Stimulated activated CD8-positive, alpha-beta memory T cell treated with anti-CD3 and anti-CD28 coated beads, Interleukin-15, amount 100 ng/mL, for 24 hours (primary cell): ENCODE measurements at places on chromosomes 5 and 9.

DNA sequence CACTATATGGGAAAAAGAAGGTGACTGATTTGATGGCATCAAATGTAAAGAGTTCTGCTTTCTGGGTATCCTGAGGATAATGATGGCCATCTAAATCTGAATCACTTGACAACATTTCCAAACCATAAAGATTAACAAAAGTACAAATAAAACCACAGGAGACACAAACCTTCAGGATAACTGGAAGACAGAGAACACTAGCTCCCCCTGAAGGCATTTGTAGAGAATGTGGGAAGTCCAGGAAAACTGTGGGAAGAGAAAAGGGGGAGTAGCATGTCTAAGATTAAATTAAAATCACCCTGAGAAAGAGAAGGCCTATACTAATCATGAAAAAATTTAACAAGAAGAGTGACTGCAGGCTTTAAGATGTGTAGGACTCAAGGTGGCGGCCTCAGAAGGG, 116.2 kb downstream of the PRELID2 start:
- no peak for DNase-seq

DNA sequence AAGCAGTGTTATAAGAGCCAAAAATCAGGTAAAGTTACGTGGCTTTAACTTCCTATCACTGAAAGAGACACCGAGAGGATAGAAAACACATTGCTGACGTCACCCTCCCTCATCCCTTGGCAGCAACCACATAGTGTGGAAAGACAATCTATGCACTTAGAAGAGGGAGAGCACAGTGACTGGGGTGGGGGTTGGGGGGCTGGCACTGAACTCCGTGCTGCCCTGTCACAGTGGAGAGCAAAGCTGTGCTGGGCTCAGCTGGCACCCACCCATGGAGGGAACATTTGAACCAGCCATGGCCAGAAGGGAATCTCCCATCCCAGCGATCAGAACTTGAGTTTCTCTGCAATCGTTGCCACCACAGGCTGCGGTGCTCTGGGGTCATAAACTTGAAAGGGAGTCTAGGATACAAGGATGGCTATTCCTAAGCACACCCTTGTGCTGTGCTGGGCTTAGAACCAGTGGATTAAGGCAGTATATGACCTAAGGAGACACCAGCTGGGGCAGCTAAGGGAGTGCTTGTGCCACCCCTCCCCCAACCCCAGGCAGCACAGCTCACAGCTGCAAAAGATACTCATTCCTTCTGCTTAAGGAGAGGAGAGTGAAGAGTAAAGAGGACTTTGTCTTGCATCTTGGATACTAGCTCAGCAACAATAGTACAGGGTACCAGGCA, 73.4 kb downstream of the KIAA0825 start:
- no peak for DNase-seq

GRCh38 chr9:4713849-4714248, 27.2 kb downstream of the AK3 start:
- no peak for DNase-seq

DNA sequence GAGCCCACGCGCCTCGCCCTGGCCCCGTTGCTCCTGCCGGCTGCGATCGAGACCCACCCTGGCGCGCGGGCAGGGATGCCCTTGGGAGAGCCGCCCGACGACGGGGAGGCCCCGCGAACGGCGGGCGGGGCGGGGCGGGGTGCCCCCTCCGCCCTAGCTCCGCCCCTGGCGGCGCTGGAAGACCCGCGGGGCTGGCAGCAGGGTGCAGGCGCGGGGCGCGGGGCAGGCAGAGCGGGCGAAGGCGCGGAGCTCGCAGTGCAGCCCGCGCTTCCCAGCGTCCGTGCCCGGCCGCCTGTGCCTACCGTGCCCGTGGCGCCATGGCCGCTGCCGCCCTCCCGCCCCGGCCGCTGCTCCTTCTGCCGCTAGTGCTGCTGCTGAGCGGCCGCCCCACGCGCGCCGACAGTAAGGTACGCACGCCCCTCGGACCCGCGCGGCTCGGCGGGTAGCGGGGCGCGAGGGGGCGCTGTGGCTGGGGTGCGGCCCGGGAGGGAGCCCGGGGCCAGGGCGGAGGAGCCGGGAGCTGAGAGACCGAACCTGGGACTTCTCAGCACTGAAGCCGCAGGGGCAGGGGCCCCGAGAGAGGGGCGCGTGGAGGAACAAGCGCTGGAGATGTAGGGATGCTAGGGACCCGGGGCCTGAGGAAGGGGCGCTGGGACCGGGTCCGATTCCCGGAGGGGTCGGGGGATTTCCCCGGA, at the start of gene OLFML2A:
OLFML2A (plus strand) TSS at position 180 of the 695 bp plus-strand sequence; CDS start at position 318, 138 bp downstream.
- DNase-seq: no peak

GRCh38 chr9:18980189-18980588, 52.8 kb downstream of the SAXO1 start:
- no peak for DNase-seq

DNA sequence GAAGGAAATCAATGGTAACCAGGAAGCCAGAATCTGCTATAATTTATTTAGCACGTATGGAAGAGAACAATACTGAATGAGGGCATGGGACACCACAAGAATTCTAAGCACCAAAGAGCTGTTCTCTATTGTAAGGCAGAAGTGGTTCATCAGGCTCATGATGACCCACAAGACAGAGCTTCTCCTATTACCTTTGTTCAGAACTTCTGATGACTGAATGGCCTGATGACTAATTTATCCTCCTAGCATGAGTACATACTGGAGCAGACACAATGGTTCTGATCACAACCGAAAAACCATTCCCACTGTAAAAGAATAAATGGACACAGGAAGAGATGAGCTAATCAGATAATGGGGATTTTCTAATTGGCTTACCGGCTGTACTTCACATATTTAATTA, 329.8 kb upstream of the PDE4D start:
- DNase-seq: no peak

DNA sequence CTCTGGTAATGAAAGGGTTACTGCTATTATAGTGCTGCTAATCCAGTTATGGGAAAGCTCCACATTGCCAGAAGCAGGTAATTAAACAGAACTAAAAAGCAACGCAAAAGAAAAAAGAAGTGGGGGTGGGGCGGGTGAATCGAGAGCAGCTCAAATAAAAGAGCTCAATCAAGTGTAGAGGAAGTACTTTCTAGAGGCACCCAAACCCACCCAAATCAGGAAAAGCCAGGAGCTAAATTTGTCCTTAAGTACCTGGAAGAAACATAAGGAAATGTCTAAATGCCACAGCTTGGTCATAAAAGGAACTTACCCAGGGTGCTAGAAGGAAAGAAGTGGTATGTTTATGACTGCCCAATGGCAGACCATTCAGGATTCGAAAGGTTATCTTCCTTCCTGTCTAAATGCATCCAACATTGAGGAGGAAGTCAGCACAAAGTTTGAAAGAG, 2.4 kb upstream of the RNF145 start:
- no peak for DNase-seq

GRCh38 chr9:38227656-38228055, 158.6 kb upstream of the SHB start:
- no peak for DNase-seq

DNA sequence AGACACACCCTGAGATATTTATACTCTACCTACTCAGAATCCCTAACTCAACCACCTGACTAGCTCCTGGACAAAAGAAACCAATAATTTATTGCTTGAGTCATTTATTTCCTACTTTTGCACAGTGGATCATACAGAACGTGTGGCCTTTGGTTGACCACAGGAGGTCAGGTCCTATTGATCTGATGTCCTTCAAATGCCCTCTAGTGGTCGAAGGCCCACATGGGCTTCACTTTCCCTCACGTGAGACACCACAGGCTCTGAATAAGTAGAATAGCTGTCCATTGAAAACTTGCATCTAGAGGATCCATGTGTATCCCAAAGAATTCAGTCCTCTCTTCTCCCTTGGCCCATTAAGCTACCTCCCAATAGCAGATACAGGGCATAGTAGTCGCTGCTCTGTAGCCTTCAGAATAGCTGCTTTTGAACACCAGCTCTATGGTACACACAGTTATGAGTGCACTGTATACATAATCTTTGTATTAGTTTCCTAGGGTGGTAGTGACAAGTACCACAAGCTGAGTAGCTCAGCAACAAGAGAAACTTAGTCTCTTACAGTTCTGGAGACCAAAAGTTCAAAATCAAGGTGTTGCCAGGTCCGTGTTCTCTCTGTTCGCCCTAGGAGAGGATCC, 177.6 kb upstream of the SMARCA2 start:
- no peak for DNase-seq

- no peak for DNase-seq
Observed at GRCh38 chr5:41289970-41290464, 76.7 kb upstream of the C6 start.

GRCh38 chr9:27939186-27939585, 365.9 kb upstream of the C9orf72 start:
- DNase-seq: no peak

- DNase-seq: no peak
Observed at GRCh38 chr5:58499231-58499630, 8.0 kb downstream of the GAPT start.

GRCh38 chr9:70403618-70404025, 10.8 kb downstream of the KLF9 start:
- no peak for DNase-seq

DNA sequence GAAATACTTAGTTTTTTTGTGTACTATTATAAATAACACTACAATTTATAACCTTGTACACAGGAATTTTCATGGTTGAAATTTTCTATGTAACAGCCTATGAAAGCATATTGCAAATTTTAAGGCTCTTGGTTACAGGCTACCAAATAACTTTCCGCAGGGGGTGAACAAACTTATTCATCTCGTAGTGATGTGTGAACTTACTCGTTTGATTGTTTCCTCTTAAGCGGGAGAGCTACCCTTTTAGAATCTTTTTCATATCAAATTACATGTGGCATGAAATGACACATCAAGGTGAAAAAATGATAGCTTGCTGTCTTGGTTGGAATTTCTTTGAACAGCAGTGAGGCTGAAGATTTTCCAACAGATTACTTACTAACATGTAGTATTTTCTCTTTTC, 90.8 kb upstream of the GNA14 start:
- no peak for DNase-seq

GRCh38 chr9:130943221-130943620, 4.2 kb upstream of the FIBCD1 start:
- no peak for DNase-seq

GRCh38 chr9:126452106-126452505, 125.5 kb downstream of the MVB12B start:
- no peak for DNase-seq

- no peak for DNase-seq
Observed at GRCh38 chr5:80194468-80194867, 61.4 kb downstream of the SERINC5 start.

DNA sequence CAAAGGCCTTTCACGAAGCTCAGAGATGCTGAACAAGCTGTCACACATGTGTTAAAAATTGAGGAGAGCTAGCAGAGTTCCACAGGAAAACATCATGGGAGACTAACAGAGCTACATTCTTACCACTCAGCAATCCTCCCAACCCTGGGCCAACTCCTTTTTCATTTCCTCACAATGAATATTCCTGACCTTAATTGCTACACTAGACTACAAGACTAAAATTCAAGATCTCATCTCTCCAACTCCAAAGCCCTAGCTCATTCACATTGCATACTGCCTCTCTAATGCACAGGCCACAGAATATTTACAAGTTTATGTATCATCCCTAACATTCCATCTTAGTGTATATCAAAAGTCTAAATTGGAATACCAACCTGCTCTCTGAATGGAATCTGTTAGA, 21.2 kb downstream of the ERMP1 start:
- DNase-seq: no peak

DNA sequence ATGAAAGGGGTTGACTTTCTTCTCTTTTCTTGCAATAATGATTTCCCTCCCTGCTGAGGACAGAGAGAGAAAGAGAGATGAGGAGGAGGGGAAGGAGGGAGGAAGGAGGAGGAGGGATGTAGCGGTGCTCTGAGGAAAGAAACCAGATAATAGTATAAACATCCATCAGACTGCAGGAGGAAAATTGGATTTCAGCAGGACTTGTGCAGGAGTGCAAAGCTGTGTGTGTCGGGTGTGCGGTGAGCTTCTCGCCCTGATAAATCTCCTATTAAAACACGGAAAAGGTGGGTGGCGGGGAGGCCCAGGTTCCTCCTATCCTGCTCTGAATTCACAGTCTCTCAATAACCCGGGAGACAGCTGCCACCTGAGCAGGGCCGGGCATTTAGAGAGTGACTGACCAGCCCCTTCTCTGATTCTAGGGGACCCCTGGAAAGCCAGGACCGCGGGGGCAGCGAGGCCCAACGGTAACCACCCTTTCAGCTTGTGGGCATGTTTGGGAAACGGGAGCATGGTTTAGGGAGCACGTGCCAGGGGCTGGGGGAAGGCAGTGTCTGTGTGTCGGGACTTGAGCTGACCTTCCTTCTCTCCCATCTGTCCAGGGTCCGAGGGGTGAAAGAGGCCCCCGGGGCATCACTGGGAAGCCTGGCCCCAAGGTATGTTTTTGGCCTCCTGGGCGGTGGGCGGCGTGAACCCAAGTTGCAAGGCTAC, 85.8 kb upstream of the FCN2 start:
- DNase-seq: no peak

GRCh38 chr5:107968998-107969397, 298.3 kb upstream of the EFNA5 start:
- no peak for DNase-seq

DNA sequence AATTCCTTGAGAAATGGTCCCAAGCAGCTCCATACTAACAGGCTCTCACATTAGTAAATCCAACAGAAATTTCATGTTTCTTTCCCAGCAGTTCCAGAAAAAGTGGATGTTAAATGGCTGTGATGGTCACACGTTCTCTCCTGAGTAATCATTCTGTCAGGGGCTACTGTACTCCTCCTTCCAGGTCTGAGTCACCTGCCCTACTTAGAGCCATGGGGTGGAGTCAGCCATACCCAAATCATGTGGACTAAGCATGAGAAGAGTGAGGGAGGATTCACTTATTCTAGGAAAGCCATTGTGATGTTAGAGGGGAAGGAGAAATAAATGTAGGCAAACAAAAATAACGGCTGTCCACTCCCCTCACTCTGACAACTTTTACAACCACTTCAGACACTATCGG, 547.2 kb downstream of the CSNK1G3 start:
- DNase-seq: no peak

- DNase-seq: no peak
Observed at GRCh38 chr5:137320056-137321045, 178.8 kb downstream of the SPOCK1 start.

GRCh38 chr9:12797037-12797436, 22.2 kb downstream of the LURAP1L start:
- DNase-seq: no peak
